Sigmoid colon (tissue), 7 donors: ENCODE measurements at places on chromosomes 7 and 10. TPM values are rescaled to one million over a fixed set of nuclear protein-coding genes. Genes with fewer than 3 reads are reported as not detected.

DNA sequence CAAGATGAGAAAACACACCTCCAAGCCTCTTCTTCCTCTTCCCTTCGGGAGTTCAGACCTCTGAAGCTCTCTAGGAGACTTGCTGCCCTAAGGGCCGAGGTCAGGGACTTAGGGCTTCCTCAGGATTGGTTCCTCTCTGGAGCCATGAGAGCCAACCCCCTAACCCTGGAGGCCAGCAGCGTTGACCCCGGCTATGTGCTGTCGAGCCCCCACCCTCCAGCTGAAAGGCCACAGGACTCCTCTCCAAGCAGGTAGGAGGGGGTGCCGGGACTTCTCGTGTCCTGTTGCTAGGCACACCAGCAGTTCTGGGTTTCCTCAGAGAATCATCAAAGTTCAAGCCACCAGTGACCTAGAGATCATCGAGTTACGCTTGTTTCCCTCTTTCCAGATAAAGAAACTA, 87.4 kb downstream of the ARHGAP22 start:
- DNase-seq = peak; percentile 61

GRCh38 chr7:7567898-7568531, 1.3 kb downstream of the MIOS start:
- no peak for DNase-seq

DNA sequence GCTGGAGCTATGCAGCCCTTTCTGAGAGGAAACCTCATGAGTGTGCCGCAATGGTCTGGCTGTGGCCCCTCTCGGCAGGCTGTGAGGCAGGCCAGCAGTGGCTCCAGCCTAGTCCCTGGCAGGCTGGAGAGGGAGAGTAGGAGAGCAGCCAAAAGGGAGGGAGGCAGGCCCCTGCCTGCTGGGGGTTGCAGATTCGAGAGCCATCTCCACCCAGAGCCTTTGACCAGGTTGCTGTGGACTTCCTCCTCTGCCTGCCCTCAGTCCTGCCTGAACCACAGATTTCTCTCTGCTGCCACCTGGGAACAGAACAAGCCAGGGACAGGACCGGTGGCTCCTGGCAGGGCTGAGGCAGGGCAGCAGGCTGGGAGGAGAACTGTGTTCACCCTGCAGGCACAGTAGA, 13.9 kb downstream of the PAX2 start:
- no peak for DNase-seq

DNA sequence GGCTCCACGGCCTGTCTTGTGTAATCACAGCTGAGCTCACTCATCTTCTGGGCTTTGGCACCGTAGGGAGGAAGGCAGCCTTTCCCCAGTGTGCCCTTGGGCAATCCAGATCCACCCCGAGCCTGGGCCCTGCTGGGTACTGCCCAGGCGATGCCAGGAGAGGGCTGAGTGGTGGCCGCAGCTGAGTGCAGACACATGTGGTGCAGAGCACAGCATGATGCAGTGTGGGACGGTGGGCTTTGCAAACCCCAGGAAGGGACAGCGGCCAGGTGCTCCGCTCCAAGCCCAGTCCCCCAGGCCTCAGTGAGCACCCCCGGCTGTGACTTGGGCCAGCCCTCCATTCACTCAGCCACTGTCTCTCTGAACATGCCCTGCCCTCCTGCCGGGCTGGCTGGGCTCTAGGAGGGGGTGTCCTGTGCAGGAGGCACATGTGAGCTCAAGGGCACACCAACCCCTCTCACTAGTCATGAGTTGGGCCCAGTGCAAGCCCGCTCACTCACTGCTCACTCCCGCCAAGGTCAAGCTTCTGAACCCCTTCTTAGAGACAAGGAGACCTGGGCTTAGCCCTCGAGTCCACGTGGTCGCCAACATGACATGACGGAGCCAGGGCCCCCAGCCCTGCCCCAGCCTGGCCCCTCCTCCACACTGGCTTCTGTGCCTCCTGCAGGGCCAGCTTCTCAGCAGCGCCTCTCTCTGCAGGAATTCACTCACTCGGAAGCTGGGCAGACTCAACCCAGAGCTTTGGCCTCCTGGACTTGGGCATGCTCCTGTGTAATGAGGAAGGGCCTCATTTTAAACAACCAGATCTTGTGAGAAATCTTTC, 77.5 kb upstream of the INSIG1 start:
- DNase-seq = peak; percentile 52

GRCh38 chr7:6886198-6886597, 60.1 kb upstream of the CCZ1B start:
- no peak for DNase-seq

- DNase-seq = no peak
Observed at GRCh38 chr7:10889266-10889898, 84.3 kb upstream of the PHF14 start.

DNA sequence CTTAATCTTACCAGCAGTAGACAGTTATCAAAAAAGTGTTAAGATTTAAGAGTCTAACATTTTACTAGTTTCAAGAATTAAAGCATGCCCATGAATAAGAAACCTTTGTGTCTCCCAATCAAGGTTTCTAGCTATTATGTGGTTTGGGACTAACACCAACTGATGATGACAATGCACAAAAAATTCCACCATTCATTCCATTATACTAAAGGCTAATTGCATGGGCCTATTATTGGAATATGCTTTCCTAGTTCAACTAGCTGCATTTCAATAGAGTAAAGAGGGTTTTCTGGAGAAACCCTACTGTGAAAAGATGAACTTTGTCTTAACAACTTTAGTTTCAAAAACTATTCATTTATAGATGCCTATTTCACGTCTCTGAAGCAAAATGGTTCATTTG, 44.6 kb downstream of the UBE2H start:
- DNase-seq = no peak

DNA sequence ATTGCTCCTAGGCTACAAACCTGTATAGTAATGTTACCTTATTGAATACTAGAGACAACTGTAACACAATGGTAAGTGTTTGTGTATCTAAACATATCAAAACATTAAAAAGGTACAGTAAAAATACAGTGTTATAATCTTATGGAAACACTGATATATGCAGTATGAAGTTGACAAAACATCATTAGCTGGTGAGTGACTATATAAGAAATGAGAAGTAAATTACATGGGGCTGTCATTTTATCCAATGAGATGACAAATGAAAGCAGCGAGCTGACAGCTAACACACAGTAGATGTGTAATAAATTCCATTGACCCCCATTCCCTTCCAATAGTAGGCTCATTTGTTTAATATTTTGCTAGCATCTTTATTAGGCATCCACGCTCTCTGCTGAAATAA, 198.1 kb upstream of the GHITM start:
- DNase-seq = no peak

The SUN3 gene
- not detected for total RNA-seq

The AKR1C4 gene
- not detected for total RNA-seq

The SFRP5 gene
- total RNA-seq = 24.6 TPM
